ENCODE measurements at places on chromosomes 7 and 10.
A peak's percentile ranks its signal among the peaks of the same experiment; 100 is the strongest.

DNA sequence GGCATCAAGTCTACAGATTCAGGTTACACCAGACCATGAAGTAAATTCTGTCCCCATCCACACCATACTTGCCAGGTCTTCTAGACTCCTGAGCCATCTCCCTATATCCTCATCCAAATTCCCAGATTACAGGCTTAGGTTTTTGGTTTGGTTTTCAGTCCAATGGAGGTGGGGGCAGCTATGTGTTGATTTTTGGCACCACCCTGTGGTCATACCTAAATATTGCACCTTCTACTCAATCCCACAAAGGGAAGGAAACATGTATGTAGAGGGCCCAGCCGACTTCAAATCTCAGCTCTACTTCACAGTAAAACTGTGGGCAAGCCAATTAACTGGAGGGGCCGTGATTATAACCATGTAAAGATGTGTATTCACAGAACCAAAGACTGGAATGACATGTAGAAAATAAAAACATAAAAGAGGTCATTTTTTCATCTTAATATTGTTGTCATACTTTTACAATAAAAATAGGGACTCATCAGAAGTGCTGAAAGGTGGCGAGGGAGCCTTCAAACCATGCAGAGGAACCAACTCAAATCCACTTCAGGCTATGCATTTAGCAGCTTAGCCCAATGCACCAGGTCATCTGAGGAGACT is 19.8 kb downstream of the ERCC6 start:
- DNase-seq = peak; percentile 43

GRCh38 chr7:27606270-27607209 is 56.1 kb downstream of the HIBADH start:
- DNase-seq = peak; percentile 79

DNA sequence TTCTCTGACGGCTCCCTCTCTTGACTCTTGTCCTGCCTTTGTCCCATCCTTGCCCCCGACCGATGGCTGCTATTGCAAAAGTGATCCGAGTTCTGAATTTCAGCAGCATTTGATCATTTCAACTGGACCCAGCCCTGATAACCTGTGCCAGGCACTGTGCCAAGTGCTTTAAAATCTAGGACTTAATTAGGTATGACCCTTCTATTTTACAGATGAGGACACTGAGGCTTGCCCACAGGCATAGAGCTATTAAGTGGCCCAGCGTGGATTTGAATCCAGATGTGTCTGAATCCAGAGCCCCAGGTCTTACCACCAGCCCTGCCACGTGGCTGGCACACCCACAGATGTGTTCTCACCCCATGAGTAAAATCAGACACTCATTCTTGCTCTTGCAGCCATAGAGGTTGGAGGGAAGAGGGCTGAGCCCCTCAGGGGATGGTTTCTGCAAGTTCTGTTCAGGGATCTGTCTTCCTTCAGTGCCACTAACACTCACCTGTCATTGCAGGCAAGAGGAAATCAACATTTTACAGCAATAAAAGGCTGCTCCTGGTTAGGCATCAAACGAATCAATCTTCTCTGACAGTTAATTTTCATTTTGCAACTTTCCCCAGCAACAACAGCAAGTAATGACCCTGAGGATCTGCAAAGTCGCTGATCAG is 101.2 kb downstream of the GRID1 start:
- no peak for DNase-seq

DNA sequence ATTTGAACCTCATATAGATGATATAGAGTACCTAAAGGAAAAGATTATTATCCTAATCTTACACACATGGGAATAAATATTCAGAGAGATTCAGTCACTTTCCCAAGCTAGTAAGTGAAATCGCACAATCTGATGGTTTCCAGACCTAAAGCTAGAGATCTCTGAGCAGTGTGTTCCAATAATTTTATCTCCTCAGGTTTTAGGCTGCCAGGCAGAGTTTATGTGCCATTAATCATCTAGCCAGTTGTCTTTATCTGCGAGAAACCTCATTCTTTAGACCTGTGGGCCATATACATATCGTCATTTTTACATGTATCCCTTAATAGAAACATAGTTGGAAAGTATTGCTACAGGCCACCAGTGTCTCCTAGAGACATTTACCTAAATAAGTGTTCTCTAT is 647.2 kb upstream of the STEAP1 start:
- DNase-seq = no peak

- DNase-seq = peak; percentile 65
Observed at GRCh38 chr10:68137171-68137570, 27.9 kb downstream of the MYPN start.

DNA sequence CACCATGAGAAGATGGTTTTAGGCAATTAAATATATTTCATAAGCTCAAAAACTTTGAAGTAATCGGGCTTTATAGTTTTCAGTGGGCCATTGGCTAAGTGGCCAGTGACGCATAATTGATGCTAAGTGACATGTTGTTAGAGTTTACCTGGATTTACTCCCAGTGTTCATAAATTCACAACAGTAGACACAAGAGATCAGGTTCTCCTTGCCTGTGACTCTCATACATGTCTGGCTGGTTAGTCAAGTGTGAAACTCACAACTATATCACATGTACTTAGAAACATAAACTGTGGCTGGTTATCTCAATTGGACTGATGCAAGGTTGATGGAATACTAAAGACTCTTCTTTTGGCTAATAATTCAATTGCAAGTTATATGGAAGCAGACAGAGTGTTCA is 26.2 kb downstream of the ASB15 start:
- DNase-seq = no peak

- no peak for DNase-seq
Observed at GRCh38 chr7:127903892-127904669, 127.2 kb downstream of the LRRC4 start.

GRCh38 chr10:123043409-123043925 is 34.7 kb downstream of the ACADSB start:
- DNase-seq = peak; percentile 54

GRCh38 chr10:73494213-73494612 is 1.6 kb downstream of the PPP3CB start:
- DNase-seq = no peak

GRCh38 chr10:103458720-103459119 is at the start of gene CALHM1:
Gene CALHM1 (minus strand): TSS chr10:103458900. CDS start chr10:103458751, 149 bp downstream.
- DNase-seq = no peak

DNA sequence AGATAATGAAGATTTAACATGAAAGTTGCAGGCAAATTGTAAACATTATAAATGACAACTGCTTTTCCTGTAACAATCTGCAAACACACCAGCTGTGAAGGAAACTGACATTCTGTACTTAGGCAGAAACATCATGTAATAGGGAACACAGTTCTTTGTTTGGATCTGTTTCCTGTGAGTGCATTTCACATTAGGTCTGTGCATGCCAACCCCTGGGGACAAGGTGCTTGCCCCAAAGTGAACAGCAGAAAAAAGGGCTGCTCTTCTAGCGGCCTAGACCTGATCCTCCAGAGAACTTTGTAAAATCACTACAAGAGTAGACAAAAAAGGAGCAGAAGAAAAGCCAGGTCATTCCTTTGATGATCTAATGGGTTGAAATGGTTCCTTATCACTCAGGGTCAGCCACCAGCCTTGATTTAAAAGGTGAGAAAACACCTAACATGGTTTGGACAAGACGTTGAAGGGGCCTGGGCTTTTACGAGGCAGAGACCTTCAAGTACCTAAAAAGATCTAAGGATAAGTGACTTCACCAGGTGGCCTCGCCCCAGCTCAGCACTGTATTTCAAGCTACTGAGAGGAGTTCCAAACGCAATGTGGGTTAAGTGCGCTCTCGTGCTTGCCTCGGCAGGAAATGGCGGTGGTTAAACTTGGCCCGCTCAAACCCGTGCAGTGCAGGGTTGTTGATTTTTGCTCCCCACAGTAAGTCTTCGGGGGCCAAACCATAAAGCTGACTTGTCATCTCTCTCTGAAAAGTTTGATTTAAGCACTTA is 249.7 kb downstream of the CREB5 start:
- no peak for DNase-seq

GRCh38 chr10:30915146-30915545 is 116.5 kb downstream of the ZNF438 start:
- peak; percentile 43 for DNase-seq

GRCh38 chr7:134649226-134649775 is 2.6 kb downstream of the BPGM start:
- DNase-seq = no peak

GRCh38 chr10:104816501-104816900 is 175.4 kb downstream of the SORCS3 start:
- no peak for DNase-seq

DNA sequence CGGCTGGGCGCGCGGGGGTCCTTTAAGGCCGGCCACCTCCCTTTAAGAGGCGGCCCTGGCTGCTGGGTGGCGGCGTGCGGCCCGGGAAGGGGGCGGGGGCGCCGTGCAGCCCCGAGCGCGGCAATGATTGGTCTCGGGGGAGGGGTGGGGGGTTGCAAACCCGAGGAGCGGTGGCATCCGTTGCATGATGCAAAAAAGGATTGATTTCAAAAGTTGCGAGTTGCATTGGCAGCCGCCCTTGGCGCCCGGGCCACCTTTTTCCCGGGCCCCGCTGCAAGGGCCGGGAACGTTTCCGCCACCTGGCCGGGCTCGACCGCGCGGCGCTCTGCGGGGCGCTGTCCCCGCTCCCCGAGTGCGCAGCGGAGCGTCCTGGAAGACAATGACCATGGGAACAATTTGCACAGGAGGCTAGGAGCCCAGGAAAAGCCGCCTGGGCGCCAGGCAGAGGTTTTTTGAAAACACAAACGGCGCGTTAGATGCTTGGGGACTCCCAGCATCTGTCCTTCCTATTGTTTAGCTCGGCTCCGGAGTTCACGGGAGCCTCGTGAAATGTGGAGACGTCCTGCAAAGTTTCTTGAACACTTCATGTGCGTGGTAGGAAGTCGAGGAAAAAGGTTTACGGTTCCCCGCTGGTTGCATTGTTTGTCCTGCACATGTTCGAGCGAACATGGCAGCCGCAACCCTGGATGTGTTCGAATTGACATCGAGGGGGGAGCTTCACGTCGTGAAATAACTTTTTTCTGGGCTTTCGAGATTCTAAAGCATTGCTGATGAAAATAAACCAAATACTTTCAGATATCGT is at the start of gene SEPHS1:
Gene SEPHS1 (minus strand): TSS at position 78 of the 802 bp plus-strand sequence. CDS start 3,343 bp downstream, outside the sequence.
- peak; percentile 87 for DNase-seq

- no peak for DNase-seq
Observed at GRCh38 chr7:74604326-74605020, 53.0 kb upstream of the GTF2I start.

- peak; percentile 35 for DNase-seq
Observed at GRCh38 chr10:49512121-49512809, 26.7 kb downstream of the ERCC6 start.

DNA sequence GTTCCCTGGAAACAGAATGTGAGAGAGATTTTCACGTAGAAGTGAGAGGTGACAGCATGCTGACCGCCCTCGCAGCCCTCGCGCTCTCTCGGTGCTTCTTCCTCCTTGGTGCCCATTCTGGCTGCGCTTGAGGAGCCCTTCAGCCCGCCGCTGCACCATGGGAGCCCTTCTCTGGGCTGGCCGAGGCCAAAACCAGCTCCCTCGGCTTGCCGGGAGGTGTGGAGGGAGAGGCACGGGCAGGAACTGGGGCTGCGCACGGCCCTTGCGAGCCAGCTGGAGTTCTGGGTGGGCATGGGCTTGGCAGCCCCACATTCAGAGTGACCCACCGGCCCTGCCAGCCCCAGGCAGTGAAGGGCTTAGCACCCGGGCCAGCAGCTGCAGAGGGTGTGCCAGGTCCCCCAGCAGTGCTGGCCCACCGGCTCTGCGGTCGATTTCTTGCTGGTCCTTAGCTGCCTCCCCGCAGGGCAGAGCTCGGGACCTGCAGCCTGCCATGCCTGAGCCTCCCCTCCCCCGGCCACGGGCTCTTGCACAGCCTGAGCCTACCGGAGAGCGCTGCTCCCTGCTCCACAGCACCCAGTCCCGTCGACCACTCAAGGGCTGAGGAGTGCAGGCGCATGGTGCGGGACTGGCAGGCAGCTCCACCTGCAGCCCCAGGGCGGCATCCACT is 888.7 kb upstream of the ZWINT start:
- DNase-seq = no peak

DNA sequence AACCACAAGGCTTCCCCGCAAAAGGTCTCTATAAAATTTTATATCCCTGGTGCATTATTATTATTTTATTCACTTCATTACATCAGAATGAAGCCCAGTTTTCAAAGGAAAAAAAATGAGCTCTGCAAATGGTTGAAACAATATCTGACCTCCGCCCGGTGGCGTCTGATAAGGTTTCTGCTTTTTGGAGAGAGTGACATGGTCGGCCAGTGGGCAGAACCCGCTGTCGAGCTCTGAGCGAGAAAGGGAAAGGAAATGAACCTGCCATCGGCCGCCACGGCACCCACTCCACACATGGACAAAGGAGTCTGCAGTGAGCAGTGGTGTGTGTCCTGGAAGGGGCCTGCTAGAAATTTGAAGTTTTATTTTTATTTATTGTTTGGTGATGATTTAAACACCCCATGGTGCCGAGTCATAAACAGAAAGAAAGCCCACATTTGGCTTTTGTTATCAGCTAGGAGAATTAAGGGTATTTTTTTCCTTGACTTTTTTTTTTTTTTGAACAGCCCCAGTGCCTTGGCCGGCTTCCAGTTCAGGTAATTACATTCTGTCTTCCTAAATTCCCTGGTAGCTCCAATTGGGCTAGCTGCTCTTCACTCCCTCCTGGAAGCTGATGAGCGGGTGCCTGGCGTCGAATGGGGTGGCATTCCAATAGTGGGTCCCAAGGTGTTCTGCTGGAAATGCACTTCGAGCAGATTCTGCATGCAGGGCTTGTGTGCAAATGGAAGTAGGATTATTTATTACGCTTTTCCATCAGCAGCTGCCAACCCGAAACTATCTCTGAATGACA is 149.4 kb upstream of the MKI67 start:
- no peak for DNase-seq

- no peak for DNase-seq
Observed at GRCh38 chr7:158028971-158029370, 558.7 kb downstream of the PTPRN2 start.

All from fibroblast of skin of right biceps (primary cell).